IMR-90 (cell line): ENCODE measurements at places on chromosomes 13 and 19. TPM values are rescaled to one million over a fixed set of nuclear protein-coding genes. Genes with fewer than 3 reads are reported as not detected.

- no peak for DNase-seq
These were observed 30.3 kb upstream of the SEMA6B start for GRCh38 chr19:4589579-4590410.

DNA sequence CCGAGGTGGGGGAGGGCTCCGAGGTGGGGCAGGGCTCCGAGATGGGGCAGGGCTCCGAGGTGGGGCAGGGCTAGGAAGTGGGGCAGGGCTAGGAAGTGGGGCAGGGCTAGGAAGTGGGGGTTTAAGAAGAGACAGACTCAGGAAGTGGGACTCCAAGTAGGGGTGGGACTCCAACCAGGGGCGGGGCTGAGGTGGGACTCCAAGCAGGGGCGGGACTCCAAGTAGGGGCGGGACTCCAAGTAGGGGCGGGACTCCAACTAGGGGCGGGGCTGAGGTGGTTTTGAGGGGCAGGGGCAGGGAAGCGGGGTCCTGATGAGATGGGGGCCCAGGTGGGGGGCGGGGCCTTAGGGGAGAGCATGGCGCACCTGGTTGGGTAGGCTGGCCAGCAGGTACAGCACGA, 13.6 kb downstream of the CFD start:
- peak; percentile 31 for DNase-seq

Gene ACP7
- total RNA-seq = not detected in 2 replicates

Gene CGB7
- not detected in 2 replicates for total RNA-seq

DNA sequence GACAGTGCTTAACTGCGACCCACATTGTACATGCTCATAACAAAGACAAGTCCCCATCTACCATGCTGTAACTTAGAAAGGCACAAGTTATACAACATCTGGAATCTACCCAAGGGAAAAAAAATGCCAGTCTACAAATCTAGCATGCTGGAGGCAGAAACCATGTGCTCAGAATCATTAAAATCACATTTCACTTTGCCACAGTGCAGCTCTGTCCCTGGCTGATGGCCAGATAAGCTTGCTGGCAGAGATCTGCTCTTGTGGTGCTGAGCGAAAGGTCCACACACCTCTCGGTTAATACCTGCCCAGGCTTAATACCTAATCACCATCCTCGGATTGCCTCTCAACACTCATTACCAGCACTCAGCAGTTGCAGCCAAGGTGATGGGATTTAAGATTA, 74.1 kb upstream of the UQCRFS1 start:
- no peak for DNase-seq

Gene ZNF442
- total RNA-seq = 3.6 and 4.4 TPM in 2 replicates

DNA sequence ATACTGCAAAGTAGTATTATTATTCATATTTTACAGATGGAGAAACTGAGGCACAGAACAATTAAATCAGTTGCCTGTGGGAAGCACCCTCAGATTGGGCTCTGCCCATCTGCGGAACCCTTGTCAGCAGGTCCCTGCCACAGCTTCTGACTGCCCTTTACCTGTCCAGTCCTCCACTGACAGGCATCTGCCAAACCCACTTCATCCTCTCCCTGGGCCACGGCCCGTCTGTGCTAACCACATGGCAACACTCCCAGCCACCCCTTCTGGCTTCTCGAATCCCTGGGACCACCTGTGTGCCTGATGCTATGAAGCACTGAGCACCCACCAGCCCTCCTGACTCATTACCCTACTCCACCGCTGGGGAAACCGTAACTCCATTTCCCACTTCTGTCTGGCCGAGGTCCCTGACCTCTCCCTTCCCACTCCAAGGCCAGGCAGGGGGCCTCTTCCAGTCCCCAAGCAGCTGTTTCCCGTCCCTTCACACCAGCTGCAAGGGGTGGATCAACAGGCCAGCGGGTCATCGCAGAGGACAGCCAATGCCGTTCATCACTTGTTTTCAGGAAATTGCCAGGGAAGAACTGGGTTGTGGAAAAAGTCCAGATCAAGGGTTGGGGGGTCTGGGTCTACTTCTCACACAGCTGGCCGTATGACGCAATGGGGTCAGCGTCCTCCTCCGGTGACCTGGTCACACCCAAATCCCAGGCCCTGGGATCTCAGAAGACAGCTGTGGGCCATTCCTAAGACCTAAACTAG, 2.5 kb downstream of the KANK3 start:
- DNase-seq = no peak

Gene SPACA6
- 1.3 and 1.7 TPM in 2 replicates for total RNA-seq

GRCh38 chr13:80865329-80865728, 524.4 kb upstream of the SPRY2 start:
- DNase-seq = no peak

Gene CACNG7
- total RNA-seq = under 0.01 and 0.36 TPM in 2 replicates

DNA sequence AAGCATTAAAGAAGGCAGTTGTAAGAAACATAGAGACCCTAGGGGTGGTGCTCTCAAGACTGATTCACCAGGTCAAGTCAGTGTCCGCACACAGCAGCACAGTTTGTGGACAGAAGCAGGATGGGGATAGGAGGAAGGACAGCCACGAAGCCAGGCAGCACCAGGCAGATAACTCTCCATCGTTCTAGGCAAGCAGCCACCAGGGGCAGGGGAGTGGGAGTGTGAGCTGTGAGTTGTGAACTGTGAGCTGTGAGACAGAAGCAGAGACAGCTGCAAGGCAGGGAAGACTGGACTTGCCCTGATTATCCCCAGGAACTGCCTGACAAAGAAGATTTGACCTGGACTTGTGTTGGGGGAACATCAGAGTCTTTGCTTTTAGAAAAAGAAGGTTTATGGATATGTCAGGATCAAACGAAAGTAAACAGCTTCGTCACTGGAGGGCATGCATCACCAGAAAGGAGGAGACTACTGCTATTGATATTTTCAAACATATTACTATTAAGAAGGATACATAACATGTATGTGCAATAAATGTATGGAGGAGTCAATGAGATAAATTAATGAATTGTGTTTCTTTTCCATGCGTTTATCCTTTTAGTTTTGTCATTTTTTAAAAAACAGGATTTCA, 286.1 kb downstream of the IRS2 start:
- peak; percentile 11 for DNase-seq

Gene MBD3L3
- total RNA-seq = not detected in 2 replicates

Gene FBXO27
- total RNA-seq = under 0.01 and 0.18 TPM in 2 replicates
